ENCODE measurements at places on chromosomes 13 and 19.

GRCh38 chr13:31236211-31236786 lies 36.5 kb downstream of the B3GLCT start:
- DNase-seq = no peak

DNA sequence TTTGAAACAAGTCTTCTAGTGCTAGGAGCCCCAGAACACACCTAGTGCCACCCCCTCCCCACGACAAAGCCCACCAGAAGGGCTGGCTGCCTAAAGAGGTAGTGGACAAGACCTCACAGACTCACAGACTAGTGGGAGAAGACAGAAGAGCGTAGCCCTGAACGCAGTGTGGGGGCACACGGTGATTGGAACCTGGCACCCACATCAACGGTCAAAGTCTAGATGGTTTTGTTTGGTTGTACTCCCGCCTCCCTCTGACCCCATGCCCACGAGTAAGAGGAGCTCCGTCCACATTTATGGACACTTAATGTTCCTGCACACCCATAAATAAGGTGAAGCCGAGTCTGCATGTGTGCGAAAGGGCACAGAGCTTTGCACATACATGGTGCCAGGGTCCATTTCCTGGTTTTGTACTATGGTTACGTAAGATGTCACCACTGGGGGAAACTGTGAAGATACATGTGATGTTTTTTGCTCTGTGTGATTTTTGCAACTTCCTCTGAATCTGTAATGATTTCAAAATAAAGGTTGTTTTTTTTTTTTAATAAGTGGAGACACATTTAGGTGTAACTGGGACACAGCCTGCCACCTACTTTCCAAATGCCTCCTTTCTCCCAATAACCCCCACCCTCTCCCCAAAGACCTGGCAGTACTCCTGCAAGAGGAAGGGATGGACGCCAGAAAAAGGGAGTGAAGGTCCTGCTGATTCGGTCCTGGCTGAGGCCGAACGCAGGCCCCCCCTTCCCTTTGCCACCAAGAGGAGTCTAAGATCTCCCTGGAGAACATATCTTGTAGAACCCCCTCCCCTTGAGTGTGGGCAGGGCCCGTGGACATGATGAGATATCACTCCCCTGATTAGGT lies 72.8 kb downstream of the GNG7 start:
- no peak for DNase-seq

GRCh38 chr19:11165486-11166030 lies 10.0 kb upstream of the SPC24 start:
- no peak for DNase-seq

GRCh38 chr13:80560609-80561008 lies 219.7 kb upstream of the SPRY2 start:
- DNase-seq = no peak

DNA sequence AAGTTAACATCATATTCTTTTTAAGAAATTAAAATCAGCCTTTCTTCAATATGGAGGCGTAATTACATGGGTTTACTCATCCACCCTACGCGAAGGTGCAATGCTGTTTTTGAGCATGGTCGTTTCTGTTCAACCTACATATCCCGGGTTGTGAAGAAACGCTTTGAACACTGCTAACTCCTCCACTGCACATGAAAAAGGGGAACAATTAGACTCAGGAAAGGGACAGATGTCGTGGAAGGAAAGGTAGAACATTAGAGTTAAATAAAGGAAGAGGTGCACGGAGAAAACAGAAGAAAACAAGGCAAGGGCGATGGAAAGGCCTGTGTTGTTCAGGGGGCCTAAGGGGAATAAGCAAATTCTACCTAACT lies 4.1 kb downstream of the ZIC5 start:
- no peak for DNase-seq

DNA sequence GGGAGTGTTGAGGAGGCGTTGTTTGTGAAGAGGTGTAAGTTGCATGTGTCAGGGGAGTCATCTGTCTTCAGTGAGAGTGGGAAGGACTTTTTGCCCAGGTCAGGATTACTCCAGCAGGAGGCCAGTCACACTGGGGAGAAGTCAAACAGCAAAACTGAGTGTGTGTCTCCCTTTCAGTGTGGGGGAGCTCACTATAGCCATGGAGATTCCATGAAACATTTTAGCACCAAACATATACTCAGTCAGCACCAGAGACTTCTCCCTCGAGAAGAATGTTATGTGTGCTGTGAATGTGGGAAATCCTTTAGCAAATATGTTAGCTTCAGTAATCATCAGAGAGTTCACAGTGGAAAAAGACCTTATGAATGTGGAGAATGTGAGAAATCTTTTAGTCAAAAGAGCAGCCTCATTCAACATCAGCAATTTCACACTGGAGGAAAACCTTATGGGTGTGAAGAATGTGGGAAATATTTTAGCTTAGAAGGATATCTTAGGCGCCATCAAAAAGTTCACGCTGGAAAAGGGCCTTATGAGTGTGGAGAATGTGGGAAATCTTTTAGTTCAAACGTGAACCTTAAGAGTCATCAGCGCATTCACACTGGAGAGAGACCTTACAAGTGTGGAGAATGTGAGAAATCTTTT lies 8.4 kb upstream of the ZNF587 start:
- DNase-seq = no peak

DNA sequence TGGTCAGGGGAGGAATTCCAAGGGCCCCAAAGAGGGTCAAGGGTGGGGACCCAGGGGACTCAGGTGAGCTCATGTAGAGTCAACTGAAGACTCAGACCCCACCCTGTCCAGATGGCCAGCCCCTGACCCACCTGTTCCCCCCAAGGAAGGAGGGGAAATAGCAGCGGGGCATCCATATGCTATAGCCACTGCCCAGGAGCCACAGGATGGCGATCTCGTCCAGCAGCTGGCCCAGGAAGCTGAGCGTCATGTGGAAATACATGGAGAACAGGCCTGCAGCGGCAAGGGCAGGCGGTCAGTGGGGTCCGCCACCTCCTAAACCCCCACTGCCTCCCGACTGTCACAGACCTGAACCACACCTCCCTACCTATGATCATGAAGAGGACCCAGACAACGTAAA lies 21.4 kb downstream of the ACER1 start:
- no peak for DNase-seq

DNA sequence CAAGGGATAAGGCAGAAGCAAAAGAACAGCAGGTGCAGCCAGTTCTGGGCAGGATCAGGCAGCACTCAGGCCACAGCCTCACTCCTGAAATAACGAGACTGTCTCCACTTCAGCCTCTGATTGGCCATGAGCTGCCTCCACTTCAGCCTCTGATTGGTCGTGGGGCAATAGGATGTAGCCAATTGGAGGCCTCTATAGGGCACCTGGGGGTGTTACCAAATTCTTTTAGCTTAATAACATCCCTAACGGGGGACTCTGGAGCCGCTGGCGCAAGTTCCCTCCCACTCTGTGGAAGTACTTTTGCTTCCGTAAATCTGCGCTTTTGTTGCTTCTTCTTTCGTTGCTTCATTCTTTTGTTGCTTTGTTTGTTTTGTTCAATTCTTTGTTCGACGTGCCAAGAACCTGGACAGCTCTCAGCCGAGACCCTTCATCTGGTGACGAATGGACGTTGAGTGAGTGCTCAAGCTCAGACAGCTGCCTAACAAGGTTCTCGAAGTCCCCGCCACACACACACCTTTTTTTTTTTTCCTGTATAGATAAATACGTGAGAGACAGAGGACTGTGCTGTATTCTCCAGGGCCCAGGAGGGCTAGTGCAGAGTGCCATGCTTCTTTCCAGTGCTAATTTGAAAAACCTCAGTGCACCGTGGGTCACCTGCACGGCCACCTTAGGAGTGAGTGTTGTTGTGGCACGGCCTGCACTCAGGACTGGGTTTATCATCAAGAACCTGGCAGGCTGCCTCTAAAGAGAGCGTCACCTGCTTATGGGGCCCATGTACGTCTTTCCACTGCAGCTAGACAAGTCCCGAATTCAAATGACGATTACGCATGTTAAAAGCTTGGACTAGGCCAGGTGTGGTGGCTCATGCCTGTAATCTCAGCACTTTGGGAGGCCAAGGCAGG lies 32.0 kb upstream of the TUBGCP3 start:
- DNase-seq = no peak

- DNase-seq = no peak
Observed at GRCh38 chr19:30419568-30420180, 47.5 kb downstream of the ZNF536 start.

Measured in activated naive CD4-positive, alpha-beta T cell (primary cell).